Cortex of kidney (tissue), 1 donor: ENCODE measurements at places on chromosomes 13 and 19.

- no peak for DNase-seq
Measured at GRCh38 chr13:73275163-73275562, 216.4 kb downstream of the KLF5 start.

DNA sequence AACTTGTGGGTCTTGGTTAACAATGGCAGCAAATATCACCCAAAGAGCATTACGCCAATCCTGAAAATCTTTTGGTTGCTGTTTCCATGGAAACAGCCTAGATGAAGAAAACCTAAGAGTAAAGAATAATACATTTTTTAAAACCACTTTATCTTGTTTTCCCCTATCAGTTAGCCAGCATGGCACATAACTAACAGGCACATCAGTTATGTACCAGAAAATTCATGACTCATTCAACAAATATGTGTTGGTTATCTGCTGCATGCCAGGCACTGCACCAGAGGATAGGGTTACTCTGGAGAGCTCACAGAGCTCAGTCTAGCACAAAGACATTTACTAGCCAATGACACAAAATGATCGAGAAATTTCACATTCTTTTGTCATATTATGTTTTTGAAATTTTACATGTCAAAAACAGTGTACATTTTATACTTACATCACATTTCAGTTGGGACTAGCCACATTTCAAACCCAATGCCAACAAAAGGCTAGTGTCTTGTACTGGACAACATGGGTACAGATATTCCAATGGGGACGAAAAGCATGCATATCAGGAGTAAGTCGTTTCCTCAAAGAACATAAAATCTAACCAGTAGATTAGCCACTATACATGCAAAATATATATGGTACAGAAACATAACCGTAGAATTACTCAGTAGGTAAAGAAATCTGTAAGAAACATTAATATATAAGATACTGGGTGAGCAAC lies 20.3 kb downstream of the LNX2 start:
- DNase-seq: no peak

DNA sequence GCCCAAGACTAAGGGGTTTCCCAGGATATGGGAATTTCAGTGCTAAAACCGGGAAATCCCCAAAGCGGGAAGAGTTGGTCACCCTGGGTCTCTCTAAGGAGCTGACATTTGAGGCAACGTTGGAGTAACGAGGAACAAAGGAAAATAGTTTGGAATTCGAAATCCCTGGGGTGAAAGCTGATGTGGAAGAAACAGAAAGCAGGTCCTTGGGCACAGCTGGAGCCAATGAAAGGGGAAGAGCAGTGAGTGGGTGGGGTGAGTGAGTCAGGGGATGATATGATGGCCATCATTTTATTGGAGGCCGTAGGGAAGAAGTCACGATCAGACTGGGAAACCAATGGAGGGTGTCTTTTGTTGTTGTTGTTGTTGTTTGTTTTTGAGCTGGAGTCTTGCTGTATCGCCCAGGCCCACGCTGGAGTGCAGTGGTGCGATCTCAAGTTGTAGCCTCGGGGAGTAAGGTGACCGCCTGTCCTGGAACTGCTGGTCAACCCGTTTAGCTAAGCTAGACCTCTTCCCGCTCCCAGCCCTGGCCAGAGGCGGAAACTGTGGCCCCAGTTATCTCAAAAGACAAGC lies 3.4 kb upstream of the RFX2 start:
- DNase-seq: no peak

DNA sequence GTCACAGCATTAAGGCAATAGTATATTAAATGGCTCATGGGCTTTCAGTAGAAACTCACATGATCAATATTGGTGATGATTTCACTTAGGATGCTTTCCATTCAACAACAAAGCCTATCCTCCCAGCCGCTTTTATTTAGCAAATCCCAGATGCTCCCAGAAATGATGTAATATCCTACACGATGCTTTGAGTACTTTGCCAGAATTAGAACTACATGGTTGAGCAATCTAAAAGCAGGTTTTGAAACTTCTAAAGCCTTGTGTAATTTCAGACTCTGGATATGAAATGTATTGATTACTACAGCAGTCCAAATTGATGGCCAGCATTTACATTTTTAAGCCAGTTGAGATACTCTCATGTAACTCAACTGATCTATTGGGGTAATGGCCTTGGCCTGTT lies 13.6 kb downstream of the DLEU7 start:
- DNase-seq: no peak

DNA sequence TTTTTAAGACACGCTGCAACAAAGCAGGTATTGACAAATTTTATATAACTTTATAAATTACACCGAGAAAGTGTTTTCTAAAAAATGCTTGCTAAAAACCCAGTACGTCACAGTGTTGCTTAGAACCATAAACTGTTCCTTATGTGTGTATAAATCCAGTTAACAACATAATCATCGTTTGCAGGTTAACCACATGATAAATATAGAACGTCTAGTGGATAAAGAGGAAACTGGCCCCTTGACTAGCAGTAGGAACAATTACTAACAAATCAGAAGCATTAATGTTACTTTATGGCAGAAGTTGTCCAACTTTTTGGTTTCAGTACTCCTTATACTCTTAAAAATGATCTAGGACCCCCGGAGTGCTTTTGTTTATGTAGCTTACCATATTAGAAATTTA lies 1.2 kb downstream of the BRCA2 start:
- DNase-seq: no peak

DNA sequence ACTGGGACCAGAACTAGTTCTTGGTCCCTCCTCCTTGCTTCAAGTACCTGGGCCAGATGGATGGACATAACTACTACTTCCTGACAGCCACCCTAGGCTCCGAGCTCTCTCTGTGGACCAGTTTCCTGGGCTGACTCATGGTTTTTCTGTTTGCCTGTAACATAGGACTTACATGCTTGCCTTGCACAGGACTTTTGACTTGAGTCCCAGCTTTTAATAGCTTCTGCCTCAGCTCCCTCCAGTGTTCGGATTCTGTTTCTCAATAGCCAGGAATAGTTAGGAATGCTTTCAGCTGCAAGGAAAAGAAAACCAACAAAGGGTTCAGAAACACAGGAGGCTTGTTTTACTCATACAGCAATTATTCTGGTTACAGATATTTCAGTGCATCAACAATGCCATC lies 405.9 kb downstream of the ZNF536 start:
- no peak for DNase-seq

DNA sequence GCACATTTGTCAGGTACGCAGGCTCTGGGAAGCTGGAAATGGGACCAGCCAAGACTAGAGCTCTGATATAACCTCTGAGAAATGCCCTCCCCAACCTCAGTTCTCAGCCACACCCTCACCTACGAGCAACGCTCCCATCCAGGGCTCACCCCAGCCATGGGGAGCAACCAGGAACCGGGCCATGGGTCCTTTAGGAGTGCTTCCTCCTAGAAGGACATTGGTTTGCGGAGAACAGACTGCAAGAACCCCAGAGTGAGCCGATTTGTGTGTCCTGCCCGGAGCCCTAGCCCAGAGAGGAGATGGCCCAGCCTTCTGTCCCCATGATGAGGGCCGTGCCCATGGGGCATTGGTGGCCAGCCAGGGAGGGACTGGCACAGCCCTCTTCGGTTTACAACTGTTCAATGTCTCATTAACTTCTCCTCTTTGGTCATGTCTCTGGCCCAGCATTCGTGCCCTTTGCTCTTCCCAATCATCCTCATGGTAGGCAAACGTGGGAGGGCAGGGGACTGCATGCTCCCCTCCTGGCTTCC lies 32.9 kb upstream of the IGSF23 start:
- no peak for DNase-seq

- no peak for DNase-seq
Measured at GRCh38 chr13:73544175-73544574, 485.4 kb downstream of the KLF5 start.
